ENCODE measurements at places on chromosomes 4 and X.

DNA sequence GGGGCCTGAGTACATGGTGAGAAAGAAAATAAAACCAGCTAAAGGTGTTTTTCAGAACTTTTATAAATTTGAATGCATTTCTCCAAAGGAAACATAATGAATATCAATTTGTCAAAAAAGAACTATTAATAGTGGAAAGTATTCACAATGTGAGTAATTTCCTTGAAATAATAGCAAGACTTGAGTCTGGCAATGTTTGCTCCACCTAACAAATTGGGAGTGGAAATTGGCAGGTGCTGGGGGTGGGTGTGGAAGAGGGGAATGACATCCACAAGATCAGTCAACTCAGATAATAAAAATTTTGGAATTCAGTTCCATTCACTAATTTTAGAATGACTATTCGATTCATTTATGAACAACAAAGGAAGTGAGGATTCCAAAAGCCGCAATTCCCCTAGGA, 884.8 kb upstream of the SLIT2 start:
- DNase-seq = no peak

- no peak for DNase-seq
These were observed at the start of gene CFP for GRCh38 chrX:47629419-47630200. TSS of gene CFP (minus strand) at chrX:47629930. CDS start at chrX:47629844, 86 bp downstream.

DNA sequence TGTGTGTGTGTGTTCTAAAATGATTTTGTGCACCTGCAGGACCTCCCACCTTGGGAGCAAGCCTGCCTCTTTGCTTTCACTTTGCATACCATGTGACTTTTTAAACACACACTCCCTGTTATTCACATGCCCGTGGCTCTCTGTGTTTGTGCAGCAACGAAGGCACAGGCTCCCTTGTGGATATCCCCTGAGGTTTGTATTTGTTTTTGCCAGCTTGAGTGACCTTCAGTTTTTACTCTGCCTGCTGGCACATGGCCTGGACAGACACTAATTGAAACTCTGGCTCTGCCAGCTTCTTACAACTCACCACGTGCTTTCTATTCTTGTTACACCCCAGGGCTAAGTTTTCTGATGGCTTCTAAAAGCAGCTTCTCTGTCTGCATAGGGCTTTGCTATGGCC, 885.8 kb downstream of the SH3BGRL start:
- no peak for DNase-seq

- DNase-seq = no peak
These were observed 186.4 kb downstream of the DCLK2 start for GRCh38 chr4:150264595-150265161.

DNA sequence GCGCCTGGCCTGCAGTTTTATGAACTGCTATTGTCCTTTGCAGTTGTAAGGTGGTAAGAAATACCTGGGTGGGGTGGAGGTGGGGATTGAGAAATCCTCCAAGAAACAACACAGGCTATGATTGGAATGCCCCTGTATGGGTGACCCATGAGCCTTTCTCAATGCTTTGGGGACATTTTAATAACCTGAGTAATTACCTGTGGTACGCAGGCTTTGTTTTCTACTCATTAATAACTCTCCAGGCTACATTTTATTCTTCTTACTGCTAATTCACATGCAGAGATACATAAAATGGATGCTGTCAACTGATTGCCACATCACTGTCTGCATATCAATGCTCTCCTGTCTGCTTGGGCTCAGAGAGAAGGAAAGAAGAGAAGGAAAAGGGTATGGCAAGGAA, 41.8 kb downstream of the PHEX start:
- DNase-seq = no peak

- DNase-seq = no peak
These were observed 3.4 kb upstream of the ARR3 start for GRCh38 chrX:70264784-70265183.
